GM23338 (cell line): ENCODE measurements at places on chromosomes 3 and 15. TPM values are rescaled to one million over a fixed set of nuclear protein-coding genes. Genes with fewer than 3 reads are reported as not detected.

DNA sequence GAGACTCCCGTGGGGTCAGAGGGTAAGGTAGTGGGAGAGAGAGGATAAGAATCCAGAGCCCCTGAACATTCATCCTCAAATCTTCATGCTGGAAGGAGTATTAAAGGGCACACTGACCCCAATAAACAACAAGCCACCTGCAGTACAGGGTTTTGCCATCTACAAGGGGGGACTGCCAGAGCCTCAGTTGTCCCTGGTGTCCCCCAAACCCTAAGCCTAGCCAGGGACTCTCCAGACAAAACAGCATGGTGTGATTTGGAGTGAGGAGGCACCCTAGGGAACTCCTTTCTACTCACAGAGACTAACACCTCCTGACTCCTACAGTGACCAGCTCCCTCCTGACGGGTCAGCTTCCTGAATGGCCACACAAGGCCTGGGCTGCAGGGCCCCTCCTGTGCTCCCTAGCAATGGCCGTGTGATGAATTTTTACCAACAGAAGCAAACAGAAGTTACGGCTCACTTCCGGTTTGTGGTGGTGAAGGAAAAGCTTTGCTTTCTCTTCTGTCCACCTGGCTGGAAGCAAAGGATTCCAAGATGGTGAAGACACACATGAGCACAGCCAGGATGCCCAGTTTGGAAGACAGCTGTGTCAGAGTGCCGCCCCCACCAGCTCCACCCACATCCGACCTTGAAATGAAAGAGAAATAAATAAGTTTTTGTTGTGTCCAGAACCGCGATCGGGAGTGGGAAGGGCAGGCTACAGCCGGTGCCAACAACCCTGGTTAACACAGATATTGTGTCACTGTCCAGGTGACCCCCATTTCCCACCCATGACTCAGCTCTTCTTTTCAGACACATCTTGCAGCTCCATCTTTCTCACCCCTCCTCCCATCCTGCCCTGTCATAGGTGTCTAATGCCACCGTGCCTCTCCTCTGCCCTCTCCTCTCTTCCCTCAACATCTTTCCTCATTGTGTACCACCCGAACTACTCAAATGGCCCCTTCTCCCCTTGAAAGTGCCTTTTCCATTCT, 69.6 kb upstream of the ATP13A3 start:
- H3K27me3 ChIP-seq: no peaks in the 10 kb centered on the region
- peaks cover 18% of the 10 kb centered on the region for H3K4me1 ChIP-seq
- no peak for DNase-seq
- H3K4me3 ChIP-seq: no peak overlapping the region

The SSR3 gene
- 143 and 156 TPM in 2 replicates for total RNA-seq

- H3K27me3 ChIP-seq: no peaks in the 10 kb centered on the region
- DNase-seq: no peak
- H3K4me3 ChIP-seq: no peak overlapping the region
- H3K36me3 ChIP-seq: no peaks in the 10 kb centered on the region
Measured at GRCh38 chr15:58459560-58459959, 27.8 kb downstream of the LIPC start.

- no peaks in the 10 kb centered on the region for H3K27me3 ChIP-seq
- H3K36me3 ChIP-seq: no peaks in the 10 kb centered on the region
- H3K4me3 ChIP-seq: no peak overlapping the region
Measured at GRCh38 chr3:169545606-169546005, 117.9 kb downstream of the MECOM start.

The TGM5 gene
- total RNA-seq: not detected in 2 replicates

The PGBD4 gene
- 0.39 and 0.66 TPM in 2 replicates for total RNA-seq

The ITGA11 gene
- total RNA-seq: 0.03 TPM in 1 of 2 replicates, not detected in the other

The PLSCR4 gene
- 5.2 TPM in 2 replicates for total RNA-seq

DNA sequence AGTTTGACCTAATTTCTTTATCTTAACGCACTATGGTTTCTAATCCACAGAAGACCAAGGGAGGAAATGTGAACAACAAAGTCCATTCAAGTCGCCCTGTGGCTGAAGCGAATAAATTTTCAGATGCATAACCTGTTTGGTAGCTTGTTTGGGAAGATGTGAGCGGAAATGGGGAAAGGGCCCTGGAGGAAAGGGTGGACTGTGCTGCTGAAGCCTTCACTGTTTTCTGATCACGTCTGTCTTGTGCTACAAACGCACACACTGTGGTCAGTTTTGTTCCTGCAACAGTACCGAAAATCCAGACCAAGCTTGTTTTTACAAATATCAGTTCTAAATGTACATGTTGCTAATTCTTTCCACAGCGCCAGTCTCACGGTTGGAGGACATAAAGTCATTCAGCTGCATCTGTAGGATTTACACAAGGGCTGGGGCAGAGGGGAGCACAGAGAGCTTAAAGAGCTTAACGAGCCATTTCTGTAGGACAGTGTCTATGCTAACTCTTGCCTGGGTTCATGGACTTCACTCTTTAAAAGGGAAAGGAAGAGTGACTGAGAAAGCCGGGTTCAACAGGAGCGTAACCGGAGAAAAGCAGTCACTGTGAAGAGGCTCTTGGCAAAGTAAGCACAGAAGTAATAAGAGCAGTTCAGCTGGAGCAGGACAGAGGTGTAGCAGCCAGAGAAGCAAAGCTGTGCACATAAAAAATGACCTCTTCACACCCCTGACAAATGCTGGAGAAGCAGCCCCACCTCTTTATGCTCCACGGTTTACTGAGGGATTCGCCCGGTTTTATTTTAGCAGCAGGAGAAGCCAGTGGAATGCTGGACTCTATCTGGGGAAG, 66.6 kb downstream of the USF3 start:
- no peak for DNase-seq
- no peak overlapping the region for H3K27ac ChIP-seq
- 0 out of 2 replicates have a peak, but pooled peaks cover under 1% of the 10 kb centered on the region for H3K27me3 ChIP-seq
- no peaks in the 10 kb centered on the region for H3K36me3 ChIP-seq
- H3K4me1 ChIP-seq: no peaks in the 10 kb centered on the region

The PLA2G4B gene
- total RNA-seq: 3.4 and 4.4 TPM in 2 replicates

GRCh38 chr3:78988324-78988723, 779.5 kb downstream of the ROBO1 start:
- no peak for DNase-seq
- H3K27me3 ChIP-seq: no peaks in the 10 kb centered on the region
- H3K36me3 ChIP-seq: no peaks in the 10 kb centered on the region
- H3K27ac ChIP-seq: no peak overlapping the region

DNA sequence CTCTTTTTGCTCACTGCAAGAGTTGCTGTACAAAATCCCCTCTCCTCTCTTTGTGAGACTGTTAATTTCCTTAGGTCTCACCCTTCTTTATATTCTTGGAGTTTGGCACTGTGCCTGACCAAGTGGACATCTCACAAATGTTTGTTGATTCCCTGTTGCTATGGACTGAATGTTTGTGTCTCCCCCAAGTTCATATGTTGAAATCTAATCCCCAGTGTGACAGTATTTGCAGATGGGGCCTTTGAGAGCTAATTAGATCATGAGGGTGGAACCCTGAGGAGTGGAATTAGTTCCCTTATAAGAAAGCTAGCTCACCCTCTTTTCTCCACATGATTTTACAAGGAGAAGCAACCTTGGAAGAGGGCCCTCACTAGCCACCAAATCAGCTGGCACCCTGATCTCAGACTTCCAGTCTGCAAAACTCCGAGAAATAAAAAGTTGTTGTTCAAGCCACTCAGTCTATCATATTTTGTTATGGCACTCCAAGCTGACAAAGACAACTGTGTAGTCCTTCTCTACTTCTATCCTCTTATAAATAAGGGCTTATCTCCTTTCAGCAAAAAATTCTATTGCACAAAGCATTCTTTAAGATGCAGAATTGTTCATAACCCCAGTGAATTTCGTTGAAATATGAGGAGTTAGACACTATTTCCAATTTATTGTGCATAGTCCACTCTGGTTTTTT, 65.5 kb upstream of the NPHP3 start:
- no peak overlapping the region for H3K4me3 ChIP-seq
- peaks cover 8% of the 10 kb centered on the region; the same call in 1 of the 2 replicates for H3K4me1 ChIP-seq
- no peaks in the 10 kb centered on the region for H3K36me3 ChIP-seq
- no peak overlapping the region for H3K27ac ChIP-seq
- no peaks in the 10 kb centered on the region for H3K27me3 ChIP-seq

The CHRM5 gene
- total RNA-seq: not detected in 2 replicates

DNA sequence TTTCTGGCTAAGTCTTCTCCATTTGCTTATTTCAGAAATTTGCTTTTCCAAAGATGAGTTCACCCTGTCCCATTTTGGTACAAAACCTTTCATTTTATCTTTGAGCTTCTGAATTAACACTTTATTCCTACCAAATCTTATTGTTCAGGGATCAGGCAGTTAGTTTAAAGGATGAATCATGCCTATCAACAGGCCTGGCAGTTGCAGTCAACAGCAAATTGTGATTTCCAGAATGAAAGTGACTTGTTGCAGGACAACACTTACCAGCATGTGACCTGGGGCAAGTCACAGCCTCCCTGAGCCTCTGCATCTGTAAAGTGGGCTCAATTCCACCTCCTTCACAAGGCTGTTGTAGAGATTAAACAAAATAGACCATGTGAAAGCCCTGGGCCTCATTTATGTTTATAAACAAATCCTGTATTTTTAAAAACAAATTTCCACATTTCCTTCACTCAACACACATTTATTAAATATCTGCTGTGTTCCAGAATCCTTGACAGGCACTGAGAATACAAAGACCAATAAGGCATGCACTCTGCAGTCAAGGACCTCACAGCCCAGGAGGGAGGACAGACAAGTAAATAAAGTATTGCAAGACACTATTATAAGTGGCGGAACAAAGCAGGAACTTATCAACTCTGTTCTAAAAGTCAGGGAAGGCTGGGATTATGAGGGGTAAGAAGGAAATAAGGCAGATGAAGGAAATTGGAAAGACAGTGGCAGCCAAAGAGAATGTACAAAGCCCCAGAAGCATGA, 359.1 kb upstream of the IL12A start:
- H3K4me1 ChIP-seq: peaks cover 11% of the 10 kb centered on the region
- no peaks in the 10 kb centered on the region for H3K27me3 ChIP-seq
- H3K4me3 ChIP-seq: no peak overlapping the region
- no peaks in the 10 kb centered on the region for H3K36me3 ChIP-seq

The TEX55 gene
- 0.17 and 0.27 TPM in 2 replicates for total RNA-seq

DNA sequence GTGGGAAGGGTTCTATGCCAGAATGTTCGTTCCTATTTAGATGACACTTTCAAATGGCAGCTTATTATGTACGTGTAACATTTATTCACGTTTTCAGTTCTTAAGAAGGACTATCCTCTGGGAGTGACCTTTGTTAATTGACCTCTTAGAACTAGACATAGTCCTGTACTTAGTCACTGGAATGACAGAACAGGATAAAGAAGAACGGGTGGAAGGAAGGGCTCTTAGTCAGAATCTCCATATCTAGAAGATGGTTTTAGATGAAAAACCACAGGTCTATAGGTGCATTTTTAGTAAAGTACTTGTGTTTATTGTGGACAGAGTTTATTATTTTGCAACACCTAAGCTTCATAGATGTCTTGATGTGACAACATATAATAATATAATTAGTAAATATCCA, 6.5 kb downstream of the METTL6 start:
- H3K36me3 ChIP-seq: peaks cover 26% of the 10 kb centered on the region
- H3K4me1 ChIP-seq: no peaks in the 10 kb centered on the region
- no peaks in the 10 kb centered on the region for H3K27me3 ChIP-seq
- H3K27ac ChIP-seq: no peak overlapping the region
- no peak overlapping the region for H3K4me3 ChIP-seq

The TCTA gene
- total RNA-seq: 5.0 and 9.7 TPM in 2 replicates

The LMAN1L gene
- not detected in 2 replicates for total RNA-seq

GRCh38 chr15:66097151-66098021, 156.2 kb downstream of the MEGF11 start:
- H3K36me3 ChIP-seq: no peaks in the 10 kb centered on the region
- H3K4me1 ChIP-seq: peaks cover 6% of the 10 kb centered on the region

The CSPG5 gene
- 3.4 and 4.3 TPM in 2 replicates for total RNA-seq

The GABRG3 gene
- 0.50 and 1.4 TPM in 2 replicates for total RNA-seq

- H3K4me1 ChIP-seq: no peaks in the 10 kb centered on the region
- no peak for DNase-seq
- H3K36me3 ChIP-seq: no peaks in the 10 kb centered on the region
- no peaks in the 10 kb centered on the region for H3K27me3 ChIP-seq
Measured at GRCh38 chr3:60365360-60365759, 885.9 kb downstream of the FHIT start.
